ENCODE measurements at places on chromosomes 12 and 14. TPM values are rescaled to one million over a fixed set of nuclear protein-coding genes. Genes with fewer than 3 reads are reported as not detected.

DNA sequence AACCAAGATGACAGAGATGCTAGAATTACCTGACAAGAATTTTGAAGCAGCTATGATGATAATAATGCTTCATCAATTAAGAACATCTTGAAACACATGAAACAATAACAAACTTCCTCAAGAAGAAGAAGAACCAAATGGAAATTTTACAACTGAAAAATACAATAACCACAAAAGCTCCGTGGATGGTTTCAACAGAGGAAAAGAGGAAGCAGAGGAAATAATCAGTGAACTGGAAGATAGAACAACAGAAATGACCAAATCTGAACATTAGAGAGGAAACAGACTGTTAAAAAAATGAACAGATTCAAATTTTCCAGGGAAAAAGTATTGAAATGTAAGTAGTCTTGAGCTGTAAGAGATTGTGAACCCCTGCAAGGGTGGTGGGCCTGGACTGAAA, 62.8 kb upstream of the SLC35F4 start:
- no peak for DNase-seq

- no peak for DNase-seq
Measured at GRCh38 chr12:12997156-12997555, 2.9 kb downstream of the HEBP1 start.

DNA sequence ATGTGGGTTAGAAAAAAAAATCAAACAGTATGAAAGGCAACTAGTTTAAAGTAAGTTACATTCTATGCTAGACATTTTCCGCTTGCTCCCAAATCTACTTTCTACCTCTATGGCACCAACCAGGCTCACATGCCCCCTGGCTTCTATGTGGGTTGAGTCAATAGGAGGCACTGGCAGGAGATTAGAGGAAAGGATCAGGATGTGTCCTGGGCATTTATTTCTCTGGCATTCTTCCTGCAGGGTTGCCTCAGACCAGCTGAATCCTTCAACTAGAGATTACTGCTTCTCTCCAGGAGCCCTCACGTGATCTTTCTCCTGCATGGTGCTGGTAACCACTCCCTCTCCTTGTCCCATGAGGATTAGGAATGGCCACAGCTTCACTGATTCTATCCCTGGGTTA, 14.9 kb upstream of the CCDC60 start:
- DNase-seq = no peak

GRCh38 chr14:75752907-75753594, 92.0 kb downstream of the TTLL5 start:
- DNase-seq = no peak

DNA sequence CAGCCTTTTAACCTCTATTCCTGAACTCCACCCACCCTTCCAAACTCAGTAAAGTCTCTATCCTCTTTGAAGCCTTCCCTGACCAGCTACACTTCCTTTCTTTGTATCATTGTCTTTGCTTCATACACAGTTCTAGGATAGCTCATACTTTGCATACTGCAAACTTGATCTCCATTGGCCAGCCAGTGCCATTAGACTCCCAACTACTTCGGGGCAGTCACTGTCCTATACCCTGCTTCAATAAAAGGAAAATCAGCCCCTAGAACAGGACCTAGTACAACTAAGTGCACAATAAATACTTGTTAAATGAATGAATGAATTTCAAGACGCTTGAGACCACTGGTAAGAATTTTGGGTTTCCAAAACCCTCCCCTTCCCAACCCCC, 521 bp upstream of the PIP4K2C start:
- DNase-seq = no peak

DNA sequence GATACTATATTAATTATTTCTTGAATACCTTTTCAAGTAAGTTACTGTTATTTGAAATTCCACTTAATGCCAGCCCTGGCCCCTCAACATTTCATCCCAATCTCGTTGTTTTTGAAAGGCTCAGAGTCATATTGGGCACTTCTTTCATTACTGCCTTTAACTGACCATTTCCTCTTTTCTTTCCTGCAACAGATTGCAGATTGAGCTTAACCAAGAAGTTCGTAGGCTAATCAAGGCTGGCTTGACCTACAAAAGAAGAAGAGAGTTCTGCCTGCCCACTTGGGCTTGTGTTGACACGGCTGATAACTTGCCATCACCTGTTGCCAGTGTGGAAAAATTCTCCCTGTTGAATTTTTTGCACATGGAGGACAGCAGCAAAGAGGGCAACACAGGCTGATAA, 91.0 kb downstream of the FLRT2 start:
- DNase-seq = no peak

GRCh38 chr14:28762303-28762954, 4.2 kb upstream of the FOXG1 start:
- no peak for DNase-seq

DNA sequence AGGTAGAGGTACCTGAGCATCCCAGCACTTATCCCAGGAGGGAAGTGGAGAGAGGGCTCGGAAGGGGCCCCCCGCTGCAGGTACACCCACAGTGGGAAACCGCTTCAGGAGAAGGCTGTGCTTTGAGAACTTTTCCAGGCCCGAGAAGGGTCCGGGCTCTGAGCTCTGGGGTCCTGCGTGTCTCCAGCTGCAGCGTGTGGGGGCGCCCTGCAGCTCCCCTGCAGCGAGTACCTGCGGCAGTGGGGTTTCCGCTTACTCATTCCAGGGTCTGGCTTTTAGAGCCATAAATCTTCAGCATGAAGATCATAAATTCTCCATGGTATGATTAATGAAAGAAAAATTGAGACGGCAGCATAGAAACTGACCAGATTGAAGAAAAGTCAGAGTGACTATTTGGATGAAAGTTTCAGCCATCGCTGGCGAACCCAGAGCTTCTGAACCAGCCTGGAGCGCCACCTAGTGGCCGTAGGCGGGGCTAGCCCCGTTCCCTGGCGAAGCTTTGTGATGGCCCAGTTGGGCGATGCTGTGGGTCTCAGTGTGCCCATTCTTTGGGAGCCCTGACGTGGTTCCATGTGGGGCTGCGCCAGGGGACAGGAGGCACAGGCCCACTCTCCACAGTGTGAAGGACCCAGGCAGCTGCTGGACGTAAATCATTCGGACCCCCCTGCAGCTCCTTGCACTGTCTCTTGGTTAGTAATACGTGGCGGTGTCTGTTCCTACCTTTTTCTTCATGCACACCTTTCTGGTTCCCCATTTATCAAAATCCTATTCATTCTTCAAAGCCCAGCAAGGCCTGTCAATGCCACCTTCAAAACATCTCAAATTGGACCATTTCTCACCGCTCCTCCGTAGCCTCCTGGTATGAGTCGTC, 198.2 kb downstream of the TSPAN9 start:
- DNase-seq = peak; percentile 32

DNA sequence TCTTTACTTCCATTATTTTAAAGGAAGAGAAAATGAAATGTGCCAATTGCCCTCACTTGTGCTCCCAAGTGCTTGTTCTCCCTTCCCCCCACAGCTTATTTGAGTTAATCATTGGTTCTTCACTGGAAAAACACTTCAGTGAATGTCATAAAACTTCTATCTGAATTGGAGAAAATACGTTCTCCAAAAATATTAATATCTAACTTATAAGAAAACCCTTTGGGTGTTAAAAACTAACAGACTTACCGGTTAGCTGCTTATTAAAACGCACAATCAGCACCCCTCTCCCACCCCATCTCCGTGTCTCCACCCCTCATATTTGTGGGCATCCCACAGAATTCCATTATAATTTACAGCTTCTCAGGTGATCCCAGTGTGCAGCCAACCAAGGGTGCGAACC, 31.7 kb downstream of the PLEKHA5 start:
- DNase-seq = no peak

- DNase-seq = no peak
Measured at GRCh38 chr12:32398181-32398580, 1.2 kb upstream of the FGD4 start.

- no peak for DNase-seq
Measured at GRCh38 chr12:106840243-106840642, 65.8 kb downstream of the RIC8B start.

- peak; percentile 29 for DNase-seq
Measured at GRCh38 chr12:92259696-92260251, 114.1 kb upstream of the BTG1 start.

- DNase-seq = no peak
Measured at GRCh38 chr14:105147671-105148603, 20.6 kb downstream of the JAG2 start.

GRCh38 chr14:104926619-104927431, 2.1 kb downstream of the PLD4 start:
- no peak for DNase-seq

GRCh38 chr12:58463051-58463450, 457.3 kb downstream of the LRIG3 start:
- peak; percentile 45 for DNase-seq

DNA sequence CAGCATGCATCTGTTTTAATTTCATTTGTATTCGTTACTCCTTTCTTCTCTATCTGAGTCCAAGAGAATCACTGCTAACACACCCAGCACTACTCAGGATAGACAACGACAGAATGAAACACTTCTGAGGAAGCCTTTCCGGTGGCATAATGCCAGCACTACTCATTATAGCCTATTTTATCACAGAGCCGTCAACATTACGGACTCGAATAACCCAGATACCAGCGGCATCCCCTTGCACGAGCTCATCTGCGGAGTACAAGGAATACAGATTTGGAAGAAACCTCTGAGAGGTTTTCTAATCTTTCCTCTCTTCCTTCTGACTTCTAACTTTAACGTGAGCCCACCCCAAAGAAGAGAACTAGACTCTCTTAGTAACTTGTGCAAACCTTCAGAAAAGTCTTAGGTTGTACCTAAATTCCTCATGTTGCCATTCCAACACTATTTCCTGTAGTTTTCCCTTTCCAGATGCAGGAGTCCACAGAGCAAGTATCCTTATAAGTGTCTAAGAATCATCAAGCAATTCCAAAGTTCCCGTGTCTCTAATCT, 248.1 kb downstream of the APAF1 start:
- no peak for DNase-seq

- no peak for DNase-seq
Measured at GRCh38 chr12:100703868-100704267, 90.7 kb upstream of the ANO4 start.

- no peak for DNase-seq
Measured at GRCh38 chr14:51468523-51468922, 183.2 kb upstream of the FRMD6 start.

DNA sequence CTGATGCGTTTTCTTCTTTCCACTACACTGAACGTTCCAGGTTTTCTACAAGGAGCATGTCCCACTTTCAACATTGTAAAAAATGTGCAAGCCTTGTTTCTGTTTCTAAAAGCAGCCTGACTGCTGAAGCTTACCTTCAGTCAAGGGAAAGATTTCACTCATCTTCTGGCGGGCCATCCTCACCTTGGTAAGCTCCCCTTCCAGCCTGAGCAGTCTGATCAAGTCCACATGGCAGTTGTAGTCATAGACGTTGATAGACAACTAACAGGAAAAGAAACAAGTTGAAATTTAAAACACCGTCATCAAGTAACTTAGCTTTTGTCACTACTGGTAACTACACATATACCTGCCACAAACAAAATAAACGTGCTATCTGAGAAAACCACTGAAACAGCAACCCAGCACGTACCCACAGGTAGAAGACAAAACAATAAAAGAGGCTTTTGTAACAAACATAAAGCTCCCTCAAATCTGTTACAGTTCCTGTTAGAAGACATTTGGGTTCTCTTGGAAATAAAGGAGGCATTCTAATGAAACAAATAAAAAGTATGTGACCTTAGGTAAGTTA, 11.9 kb downstream of the SART3 start:
- no peak for DNase-seq

DNA sequence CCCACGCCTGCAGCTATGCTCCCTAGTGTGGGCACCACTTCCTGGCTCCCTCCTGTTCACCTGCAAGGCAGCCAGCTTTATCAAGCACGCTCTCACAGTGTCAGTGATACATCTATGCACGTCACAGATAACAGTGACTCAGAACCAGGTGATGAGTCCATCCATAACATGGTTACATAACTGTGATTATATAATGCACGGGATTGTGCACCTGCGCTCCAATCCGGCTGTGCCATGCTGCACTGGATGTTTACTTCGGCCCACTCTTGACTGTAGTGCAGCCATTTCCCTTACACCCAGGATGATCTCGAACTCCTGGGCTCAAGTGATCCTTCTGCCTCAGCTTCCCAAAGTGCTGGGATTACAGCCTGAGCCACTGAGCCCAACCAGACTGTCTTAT, 38.4 kb upstream of the CEP83 start:
- DNase-seq = peak; percentile 31

GRCh38 chr12:100138803-100139098, 3.9 kb downstream of the BLTP3B start:
- DNase-seq = no peak

The RNASE3 gene
- total RNA-seq = not detected

The TAS2R42 gene
- not detected for total RNA-seq

The SLC10A1 gene
- total RNA-seq = not detected

The MYH6 gene
- total RNA-seq = not detected

The GUCY2C gene
- not detected for total RNA-seq

The SYT1 gene
- 20.6 TPM for total RNA-seq

The SYNDIG1L gene
- total RNA-seq = not detected

The SLC6A15 gene
- total RNA-seq = 26.7 TPM

The KRT75 gene
- total RNA-seq = 3.2 TPM

The TBX3 gene
- 16.0 TPM for total RNA-seq

All from mammary epithelial cell (primary cell).